Esophagus squamous epithelium (tissue), 5 donors: ENCODE measurements at places on chromosomes 13 and 19.

DNA sequence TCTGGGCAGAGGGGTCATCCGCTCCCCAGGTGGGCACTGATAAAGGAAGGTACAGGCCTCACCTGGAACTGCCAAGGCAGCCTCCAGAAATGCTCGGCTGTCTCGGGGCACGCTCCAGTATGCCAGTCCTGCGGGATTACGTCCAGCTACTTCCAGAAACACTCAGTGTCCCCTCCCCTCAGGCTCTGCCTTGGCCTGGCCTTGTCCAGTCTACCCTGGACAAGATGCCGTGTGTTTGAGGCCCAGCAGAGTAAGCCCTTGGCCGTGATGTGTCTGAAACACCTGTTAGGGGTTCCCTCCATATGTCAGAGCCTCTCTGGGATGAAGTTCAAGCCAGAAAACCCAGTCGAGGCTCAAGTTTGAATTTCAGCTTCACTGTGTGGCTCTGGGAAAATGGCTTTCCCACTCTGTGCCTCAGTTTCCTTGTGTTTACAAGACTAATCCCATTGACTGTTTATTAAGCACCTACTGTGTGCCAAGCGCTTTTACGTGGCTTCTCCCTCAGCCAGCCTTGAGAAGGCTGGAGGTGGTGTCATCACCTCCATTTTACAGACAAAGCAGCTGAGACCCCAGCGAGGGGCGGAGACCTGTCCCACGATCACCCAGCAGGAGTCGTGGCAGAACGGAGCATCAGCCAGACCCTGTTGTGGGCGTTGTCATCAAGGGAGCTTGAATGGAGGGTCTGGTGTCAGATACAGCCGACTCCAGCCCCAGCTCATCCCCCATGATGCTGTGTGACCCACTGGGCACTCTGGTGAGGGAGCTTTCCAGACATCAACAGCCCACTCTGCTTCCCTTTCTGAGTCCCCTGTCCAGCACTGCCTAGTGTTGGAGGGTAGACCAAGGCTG is 2.0 kb upstream of the PIK3R2 start:
- H3K4me1 ChIP-seq, result peaks cover 25% of the 10 kb centered on the region
- H3K27ac ChIP-seq, result peak overlapping the region; percentile 97
- DNase-seq, result no peak

- DNase-seq, result no peak
- H3K4me3 ChIP-seq, result no peak overlapping the region
- H3K27me3 ChIP-seq, result peaks cover 21% of the 10 kb centered on the region
- H3K4me1 ChIP-seq, result peaks cover 13% of the 10 kb centered on the region
- H3K36me3 ChIP-seq, result no peaks in the 10 kb centered on the region
These were observed 4.1 kb downstream of the SLC17A7 start for GRCh38 chr19:49437231-49437630.

- H3K27ac ChIP-seq, result no peak overlapping the region
- H3K36me3 ChIP-seq, result no peaks in the 10 kb centered on the region
- no peak for DNase-seq
- H3K4me3 ChIP-seq, result no peak overlapping the region
These were observed 188.1 kb downstream of the NHLRC3 start for GRCh38 chr13:39226359-39226758.

- no peak overlapping the region for H3K4me3 ChIP-seq
- no peaks in the 10 kb centered on the region for H3K4me1 ChIP-seq
- no peaks in the 10 kb centered on the region for H3K36me3 ChIP-seq
- H3K27ac ChIP-seq, result no peak overlapping the region
- no peaks in the 10 kb centered on the region for H3K27me3 ChIP-seq
- DNase-seq, result no peak
These were observed 218.3 kb upstream of the MAB21L1 start for GRCh38 chr13:35694549-35695447.

DNA sequence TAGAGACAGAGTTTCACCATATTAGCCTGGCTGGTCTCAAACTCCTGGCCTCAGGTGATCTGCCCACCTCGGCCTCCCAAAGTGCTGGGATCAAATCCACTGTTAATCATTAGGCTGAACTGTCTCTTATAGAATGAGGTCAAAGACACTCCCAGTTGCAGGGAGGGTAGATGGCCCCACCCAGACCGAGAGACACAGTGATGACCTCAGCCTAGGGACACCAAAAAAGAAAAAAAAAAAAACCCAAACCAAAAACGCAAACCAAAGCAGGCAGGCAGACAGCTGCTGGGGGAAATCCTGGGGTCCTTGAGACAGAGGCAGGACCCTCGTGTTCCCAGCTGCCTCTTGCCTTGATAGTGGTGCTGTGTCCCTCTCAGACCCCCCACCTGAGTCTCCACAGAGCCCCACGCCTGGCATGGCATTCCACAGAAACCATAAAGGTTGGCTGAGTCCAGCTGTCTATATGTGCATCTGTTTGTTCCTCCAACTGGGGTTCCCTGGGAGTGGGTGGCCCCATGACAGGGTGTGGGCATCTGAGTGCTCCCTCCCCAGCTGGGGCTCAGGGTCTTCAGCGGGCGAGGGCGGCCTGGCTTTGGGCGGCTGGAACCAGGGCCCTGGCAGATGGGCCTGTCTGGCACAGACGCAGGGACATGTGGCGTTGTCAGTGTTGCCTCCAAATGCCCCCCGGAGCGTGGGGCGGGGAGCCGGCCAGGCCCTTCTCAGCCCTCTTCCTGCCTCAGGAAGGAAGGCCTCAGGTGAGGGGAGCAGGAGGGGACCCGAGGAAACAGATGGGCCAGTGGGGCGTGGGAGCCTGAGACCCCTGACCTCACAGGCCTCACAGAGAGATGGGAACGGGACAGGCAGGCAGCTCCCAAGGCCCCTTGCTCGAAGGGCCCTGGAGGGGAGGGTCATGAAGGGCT is 5.2 kb downstream of the DAND5 start:
- H3K27ac ChIP-seq, result no peak overlapping the region
- no peaks in the 10 kb centered on the region for H3K27me3 ChIP-seq
- H3K4me3 ChIP-seq, result no peak overlapping the region
- H3K36me3 ChIP-seq, result no peaks in the 10 kb centered on the region
- no peak for DNase-seq

DNA sequence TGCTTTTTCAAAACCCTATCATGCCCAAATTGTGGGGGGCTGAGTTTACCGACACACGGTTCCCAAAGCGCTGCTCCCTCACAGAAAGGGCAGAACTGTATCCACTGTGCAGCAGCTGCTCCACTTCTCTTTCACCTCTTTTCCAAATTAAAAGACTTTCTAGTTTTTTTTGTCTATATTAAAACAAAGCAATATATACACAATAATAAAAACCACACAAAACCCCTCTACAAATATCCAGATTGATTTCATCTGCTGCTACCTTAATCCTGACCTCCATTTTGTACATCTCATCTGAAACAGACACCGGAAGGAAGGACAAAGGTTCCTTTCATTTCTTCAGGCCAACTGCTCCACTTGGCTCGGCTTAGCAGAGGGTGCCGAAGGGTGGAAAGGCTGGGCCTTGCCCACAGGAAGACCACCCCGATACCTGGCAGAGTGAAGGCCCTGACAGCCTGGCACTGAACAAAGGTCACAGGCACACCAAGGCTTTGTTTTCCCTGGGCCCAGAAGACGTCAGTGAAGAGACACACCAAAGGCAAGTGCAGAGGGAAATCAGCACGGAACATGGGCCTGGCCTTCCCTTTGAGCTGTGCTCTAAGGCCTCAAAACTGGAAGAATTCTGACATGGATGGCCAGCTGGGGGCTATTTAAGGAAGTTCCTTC is 71.6 kb downstream of the LATS2 start:
- DNase-seq, result no peak
- peaks cover 22% of the 10 kb centered on the region for H3K36me3 ChIP-seq
- H3K27me3 ChIP-seq, result no peaks in the 10 kb centered on the region
- peaks cover 3% of the 10 kb centered on the region for H3K4me1 ChIP-seq
- peak overlapping the region; percentile 38 for H3K27ac ChIP-seq
- no peak overlapping the region for H3K4me3 ChIP-seq

DNA sequence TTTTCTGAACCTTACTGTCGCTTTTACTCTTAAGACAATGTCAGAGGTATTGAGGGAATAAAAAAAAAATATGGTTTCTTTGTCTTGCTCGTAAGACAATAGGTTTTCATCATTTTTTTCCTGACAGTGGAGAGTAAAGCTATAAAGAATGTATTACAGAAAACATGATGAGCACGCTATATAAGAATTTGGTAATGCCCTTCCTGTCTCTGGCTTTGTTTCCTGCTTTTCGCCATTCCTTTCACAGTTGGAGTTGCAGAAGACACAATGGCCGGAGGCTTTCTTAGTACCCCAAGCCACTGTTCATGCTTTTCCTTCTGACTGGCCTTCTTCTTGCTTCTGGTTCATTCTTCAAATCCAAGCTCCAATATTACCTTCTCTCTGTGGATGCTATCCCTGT is 101.0 kb upstream of the DACH1 start:
- no peak overlapping the region for H3K4me3 ChIP-seq
- DNase-seq, result no peak
- no peaks in the 10 kb centered on the region for H3K27me3 ChIP-seq
- H3K36me3 ChIP-seq, result no peaks in the 10 kb centered on the region

DNA sequence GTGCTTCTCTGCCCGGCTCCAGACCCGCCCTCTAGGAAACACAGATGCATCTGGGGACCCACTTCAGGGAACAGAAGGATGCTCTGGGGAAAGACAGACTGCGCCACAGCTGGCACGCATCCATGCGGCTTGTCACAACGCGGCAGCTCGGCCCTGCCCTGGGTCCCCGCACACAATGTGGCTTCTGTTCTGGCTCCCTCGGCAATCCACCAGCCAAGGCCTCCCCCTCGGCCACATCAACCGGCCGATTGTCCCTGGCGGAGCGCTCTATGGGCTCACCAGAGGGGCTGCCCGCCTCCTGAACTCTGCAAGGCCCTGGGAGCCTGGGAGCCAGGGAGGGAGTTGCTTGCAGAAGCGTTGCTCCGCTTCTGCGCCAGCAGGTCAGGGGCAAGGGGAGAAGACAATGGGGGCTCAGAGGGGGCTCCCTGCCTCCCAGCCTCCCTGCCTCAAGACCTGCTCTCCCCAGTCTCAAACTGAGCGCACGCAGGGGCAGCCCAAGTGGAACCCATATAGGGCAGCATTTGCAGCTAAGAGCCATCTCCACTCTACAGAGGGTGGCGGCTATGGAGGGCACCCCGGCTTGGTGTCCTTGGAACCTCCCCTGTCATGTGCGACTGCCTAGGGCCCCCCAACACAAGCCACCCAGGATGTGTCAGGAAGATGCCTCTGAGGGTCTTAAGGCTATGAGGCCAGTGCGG is 37.9 kb downstream of the MLLT1 start:
- H3K4me1 ChIP-seq, result peaks cover 52% of the 10 kb centered on the region
- no peaks in the 10 kb centered on the region for H3K27me3 ChIP-seq
- no peak for DNase-seq
- H3K27ac ChIP-seq, result no peak overlapping the region
- no peak overlapping the region for H3K4me3 ChIP-seq
- peaks cover 12% of the 10 kb centered on the region for H3K36me3 ChIP-seq

DNA sequence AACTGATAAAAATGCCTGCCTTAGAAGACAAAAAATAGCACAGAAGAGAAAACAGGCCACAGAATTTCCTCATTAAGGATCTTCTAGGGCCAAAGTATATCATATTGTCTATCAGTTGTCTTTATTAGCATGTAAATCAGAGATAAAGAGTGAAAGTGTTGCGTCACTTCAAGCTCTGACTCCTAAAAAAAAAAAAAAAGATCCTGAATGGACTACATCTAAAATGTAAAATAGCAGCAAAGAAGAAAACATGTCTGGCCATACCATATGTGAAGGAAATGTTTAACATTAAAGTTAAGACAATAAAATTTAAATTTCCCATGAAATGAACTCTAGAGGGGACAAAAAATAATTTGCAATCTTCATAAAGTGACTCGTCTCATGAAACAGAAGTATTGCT is 237.4 kb downstream of the PCDH9 start:
- no peak overlapping the region for H3K4me3 ChIP-seq
- H3K27ac ChIP-seq, result no peak overlapping the region
- no peak for DNase-seq

GRCh38 chr19:46482631-46483030 is 11.3 kb upstream of the PNMA8A start:
- H3K4me1 ChIP-seq, result peaks cover 5% of the 10 kb centered on the region
- no peak for DNase-seq
- no peaks in the 10 kb centered on the region for H3K36me3 ChIP-seq
- H3K4me3 ChIP-seq, result no peak overlapping the region

DNA sequence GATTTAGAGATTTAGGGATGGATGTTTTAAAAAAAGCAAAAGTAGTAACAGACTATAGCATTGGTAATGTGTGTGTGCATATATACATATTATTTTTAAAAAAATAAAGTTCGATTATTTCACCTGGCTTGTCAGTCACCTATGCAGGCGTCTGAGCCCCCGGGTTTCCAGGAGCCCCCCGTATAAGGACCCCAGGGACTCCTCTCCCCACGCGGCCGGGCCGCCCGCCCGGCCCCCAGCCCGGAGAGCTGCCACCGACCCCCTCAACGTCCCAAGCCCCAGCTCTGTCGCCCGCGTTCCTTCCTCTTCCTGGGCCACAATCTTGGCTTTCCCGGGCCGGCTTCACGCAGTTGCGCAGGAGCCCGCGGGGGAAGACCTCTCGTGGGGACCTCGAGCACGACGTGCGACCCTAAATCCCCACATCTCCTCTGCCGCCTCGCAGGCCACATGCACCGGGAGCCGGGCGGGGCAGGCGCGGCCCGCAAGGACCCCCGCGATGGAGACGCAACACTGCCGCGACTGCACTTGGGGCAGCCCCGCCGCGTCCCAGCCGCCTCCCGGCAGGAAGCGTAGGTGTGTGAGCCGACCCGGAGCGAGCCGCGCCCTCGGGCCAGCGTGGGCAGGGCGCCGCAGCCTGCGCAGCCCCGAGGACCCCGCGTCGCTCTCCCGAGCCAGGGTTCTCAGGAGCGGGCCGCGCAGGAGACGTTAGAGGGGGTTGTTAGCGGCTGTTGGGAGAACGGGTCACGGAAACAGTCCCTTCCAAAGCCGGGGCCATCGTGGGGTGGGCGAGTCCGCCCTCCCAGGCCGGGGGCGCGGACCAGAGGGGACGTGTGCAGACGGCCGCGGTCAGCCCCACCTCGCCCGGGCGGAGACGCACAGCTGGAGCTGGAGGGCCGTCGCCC is 840 bp upstream of the CCNA1 start:
- H3K4me1 ChIP-seq, result peaks cover 36% of the 10 kb centered on the region
- H3K27me3 ChIP-seq, result peaks cover 24% of the 10 kb centered on the region
- H3K36me3 ChIP-seq, result no peaks in the 10 kb centered on the region

- no peaks in the 10 kb centered on the region for H3K36me3 ChIP-seq
- no peak for DNase-seq
- H3K27me3 ChIP-seq, result no peaks in the 10 kb centered on the region
- peak overlapping the region; percentile 66 for H3K27ac ChIP-seq
- H3K4me3 ChIP-seq, result no peak overlapping the region
These were observed 11.6 kb downstream of the CTU1 start for GRCh38 chr19:51096473-51097165.

DNA sequence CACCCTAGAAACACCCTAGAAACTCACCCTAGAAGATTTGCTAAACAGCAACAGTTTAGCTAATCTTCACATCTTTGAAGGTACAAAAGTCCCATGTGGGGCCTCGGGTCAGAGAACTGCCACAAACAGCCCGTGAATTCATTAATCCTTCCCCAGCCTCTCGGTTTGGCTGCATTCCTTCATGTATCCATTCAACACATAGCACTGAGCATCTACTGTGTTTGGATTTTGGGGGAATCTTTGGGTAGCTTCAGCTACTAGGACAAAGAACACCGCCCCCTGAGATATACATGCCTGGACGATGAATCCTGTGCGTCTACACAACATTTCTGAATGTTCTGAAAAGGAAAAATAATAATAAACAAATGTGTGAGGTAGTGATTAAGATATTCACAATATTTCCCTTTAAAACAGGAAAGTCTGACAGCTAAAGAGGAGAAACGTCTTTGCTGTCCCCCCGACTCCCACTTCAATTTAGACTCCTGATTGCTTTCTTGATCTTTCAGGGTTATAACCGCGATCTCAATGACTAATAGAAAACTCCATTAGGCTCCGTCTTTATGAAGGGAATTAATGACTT is 63.5 kb downstream of the ALOX5AP start:
- peaks cover 49% of the 10 kb centered on the region for H3K4me1 ChIP-seq
- H3K4me3 ChIP-seq, result no peak overlapping the region
- no peaks in the 10 kb centered on the region for H3K27me3 ChIP-seq
- no peak for DNase-seq
- H3K36me3 ChIP-seq, result no peaks in the 10 kb centered on the region
